NCI-H1930 (cell line): ENCODE measurements at places on chromosomes 7 and 10.

DNA sequence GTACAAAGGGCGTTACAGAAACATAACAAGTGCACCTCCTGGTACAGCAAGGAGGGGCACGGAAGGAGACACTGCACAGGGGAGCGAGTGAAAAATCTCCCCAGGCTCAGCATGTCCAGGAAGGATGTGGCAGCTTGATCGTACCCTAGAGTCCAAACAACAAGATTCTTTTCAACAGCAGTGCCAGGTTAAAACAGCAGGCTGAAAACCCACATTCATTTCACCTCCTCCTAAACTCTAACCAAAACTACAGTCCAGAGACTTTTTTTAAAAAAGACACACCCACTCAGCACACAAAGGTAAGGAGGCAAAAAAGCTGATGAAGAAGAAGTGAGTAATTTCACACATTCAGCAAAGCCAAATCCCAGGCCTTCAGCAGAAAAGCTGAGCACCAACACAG, 138.8 kb downstream of the SFMBT2 start:
- DNase-seq, result no peak

DNA sequence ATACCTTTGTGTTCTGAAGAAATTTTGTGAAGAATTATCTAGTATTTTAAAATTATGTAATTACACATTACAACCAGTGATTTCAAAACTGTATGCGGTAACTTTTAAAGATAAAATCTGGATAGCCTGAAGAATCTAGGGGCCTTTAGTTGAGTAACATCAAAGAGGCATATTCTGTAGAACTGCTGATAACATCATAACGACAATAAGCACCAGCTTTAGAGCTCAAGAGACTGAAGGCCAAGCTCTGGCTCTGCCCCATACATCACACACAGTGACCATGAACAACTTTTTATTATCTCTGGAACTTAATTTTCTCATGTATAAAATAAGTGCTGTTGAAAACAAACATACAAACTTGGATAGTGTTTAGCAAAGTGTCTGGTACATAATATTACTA, 121.1 kb upstream of the RHOBTB1 start:
- no peak for DNase-seq

- DNase-seq, result no peak
These were observed 46.8 kb downstream of the WIPF3 start for GRCh38 chr7:29853072-29853471.

DNA sequence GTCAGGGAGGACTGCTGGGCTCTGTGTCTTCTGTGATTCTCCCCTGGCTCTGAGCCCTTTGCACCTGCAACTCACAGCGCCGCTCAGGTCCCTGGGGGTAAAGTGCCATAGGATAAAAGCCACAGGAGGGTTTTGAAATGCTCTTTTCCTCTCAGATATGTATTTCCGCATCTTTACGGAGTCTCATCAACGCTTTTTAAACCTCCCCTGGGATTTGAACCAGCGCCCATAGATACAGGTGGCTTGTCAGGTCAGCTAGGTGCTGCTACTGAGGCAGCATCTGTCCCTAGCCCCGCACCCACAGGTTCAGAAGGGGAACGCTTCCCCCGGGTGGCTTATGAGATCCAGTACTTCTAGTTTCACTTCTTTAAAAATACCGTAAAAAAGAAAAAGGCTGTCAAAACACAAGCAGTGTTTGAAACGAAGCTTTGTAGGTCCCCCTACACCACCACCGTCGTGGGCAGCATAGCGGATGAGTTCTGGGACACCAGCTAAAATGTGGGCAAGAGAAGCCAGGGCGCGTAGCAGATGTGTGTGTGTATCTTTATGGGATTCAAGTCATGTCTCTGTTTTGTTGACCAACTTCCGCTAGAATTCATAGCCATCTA, 173.5 kb downstream of the CUX1 start:
- DNase-seq, result no peak

DNA sequence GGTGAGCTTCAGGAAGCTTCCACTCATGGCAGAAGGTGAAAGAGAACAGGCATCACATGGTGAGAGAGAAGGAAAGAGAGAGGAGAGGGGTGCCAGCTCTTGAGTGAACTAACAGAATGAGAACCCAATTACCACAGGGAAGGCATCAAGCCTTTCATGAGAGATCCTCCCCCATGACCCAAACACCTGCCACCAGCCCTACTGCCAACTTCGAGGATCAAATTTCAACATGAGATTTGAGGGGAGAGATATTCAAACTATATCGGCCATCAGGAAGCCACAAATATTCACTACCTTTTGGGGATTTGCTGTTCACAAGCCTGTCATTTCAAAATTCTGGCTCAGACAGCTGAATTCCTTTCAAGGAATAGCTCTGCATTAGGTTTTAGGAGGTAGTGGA, 39.9 kb upstream of the SMNDC1 start:
- no peak for DNase-seq

- DNase-seq, result no peak
These were observed 44.1 kb upstream of the ADRB1 start for GRCh38 chr10:113999531-113999930.

- no peak for DNase-seq
These were observed 1.0 kb downstream of the GNB2 start for GRCh38 chr7:100674411-100675104.

DNA sequence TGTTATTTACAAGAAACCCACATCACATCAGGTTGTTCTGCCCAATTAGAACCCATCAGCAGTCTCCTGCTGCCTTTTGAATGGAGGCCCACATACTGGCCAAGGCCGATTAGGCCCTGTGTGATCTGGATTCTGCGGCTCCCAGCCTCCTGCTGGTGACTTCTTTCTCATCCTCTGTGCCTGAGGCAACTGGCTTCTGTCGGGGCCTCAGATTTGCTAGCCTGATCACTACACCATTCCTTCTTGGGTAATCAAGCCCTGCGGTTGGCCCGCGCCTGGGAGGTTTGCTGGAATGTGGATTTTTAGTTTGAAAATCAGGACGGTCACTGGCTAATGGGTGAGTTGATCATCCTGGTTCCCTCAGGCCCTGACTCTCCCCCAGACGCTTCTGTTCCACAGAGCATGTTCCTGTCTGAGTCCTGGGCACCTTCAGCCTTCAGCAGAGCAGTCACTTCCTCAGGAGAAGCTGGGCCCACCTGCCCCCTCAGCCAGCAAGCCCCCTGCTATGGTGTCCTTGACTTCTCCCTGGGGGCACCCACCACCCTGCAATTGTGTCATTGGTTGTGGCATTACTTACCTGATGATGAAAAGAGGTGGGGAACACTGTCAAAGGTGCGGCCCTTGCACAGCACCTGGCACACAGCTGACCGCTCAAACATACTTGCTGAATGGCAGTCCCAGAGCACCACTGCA, 207.6 kb downstream of the PHTF2 start:
- DNase-seq, result no peak

- no peak for DNase-seq
These were observed 203.4 kb upstream of the BMPER start for GRCh38 chr7:33701927-33702326.

GRCh38 chr7:141433698-141434097, 117.5 kb upstream of the AGK start:
- no peak for DNase-seq

- DNase-seq, result peak; percentile 82
These were observed 270.1 kb upstream of the TPK1 start for GRCh38 chr7:145106001-145106400.

DNA sequence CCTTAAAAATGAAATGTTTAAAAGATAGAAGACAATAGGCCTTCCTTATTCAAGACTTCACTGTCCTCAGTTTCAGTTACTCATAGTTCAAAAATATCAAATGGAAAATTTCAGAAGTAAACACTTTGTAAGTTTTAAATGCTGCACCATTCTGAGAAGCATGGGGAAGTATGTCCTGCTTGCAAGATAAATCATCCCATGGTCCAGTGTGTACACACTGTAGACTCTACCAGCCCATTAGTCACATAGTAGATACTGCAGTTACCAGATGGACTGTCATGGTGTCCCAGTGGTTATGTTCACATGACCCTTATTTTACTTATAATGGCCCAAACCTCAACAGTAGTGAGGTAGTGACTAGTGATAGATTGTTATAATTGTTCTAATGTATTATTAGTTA, 69.5 kb downstream of the PTPN12 start:
- no peak for DNase-seq

DNA sequence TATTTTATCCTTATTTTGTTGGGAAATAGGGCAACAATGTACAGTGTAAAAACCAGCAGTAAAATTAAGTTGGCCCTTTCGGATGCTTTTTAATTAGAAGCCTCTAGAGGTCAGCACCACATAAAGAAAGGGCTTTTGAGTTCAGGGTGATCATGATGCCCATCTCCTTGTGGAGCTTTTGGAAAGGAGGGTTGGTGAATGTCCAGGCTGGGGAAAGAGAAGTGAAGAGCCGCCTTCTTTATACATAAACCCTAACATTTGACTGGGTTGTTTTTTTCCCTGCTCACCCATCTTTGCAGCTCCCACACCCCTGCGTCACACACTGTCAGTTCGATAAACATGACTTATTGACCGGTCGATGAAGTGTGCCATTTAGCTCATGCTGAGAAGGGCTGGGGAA, 29.8 kb downstream of the MTURN start:
- DNase-seq, result no peak

DNA sequence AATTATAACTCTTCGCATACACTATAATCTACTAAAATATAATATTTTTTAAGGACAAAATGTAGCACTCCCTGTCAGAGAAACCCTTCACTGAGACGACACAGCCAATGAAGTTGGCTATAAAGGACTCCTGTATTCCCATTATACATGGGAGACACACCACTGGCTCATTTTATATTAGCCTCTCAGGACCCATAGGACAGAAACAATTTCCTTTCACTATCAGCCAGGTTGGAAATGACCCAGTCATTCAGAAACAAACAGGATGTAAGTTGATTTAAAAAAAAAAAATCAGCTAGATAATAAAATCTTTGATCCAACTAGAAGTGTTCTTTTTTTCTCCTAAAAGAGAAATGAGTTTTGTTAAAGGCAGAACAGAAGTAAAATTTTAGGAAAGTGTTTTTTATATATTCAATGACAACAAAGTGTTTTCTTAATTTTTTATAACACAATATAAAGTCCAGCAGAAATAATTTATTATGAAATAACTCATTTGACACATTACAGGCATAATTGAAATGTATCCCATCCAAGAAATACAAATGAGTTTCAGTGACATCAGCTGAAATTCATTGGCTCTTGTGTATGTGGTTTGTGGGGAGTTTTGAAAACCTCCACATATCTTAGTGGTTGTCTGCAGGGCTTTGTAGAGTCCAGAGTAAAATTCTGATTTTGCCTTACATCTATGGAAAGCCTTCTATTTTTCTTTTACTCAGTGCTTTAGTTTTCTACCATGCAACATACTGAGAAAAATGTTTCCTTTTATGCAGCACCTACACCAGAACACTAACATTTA, 64.1 kb downstream of the CTTNBP2 start:
- DNase-seq, result no peak

GRCh38 chr10:3874990-3875841, 90.2 kb upstream of the KLF6 start:
- DNase-seq, result no peak

- peak; percentile 70 for DNase-seq
These were observed 938 bp upstream of the CADPS2 start for GRCh38 chr7:122887198-122887597.

- no peak for DNase-seq
These were observed 255.0 kb downstream of the BICC1 start for GRCh38 chr10:58767652-58768051.
